Endothelial cell of umbilical vein (primary cell): ENCODE measurements at places on chromosomes 1 and 21.

- no peak for DNase-seq
Observed at GRCh38 chr1:178579562-178579961, 66.7 kb downstream of the TEX35 start.

GRCh38 chr1:48472638-48473037 is 634 bp upstream of the SPATA6 start:
- DNase-seq = no peak

- DNase-seq = no peak
Observed at GRCh38 chr1:247435030-247435758, 19.2 kb downstream of the NLRP3 start.

DNA sequence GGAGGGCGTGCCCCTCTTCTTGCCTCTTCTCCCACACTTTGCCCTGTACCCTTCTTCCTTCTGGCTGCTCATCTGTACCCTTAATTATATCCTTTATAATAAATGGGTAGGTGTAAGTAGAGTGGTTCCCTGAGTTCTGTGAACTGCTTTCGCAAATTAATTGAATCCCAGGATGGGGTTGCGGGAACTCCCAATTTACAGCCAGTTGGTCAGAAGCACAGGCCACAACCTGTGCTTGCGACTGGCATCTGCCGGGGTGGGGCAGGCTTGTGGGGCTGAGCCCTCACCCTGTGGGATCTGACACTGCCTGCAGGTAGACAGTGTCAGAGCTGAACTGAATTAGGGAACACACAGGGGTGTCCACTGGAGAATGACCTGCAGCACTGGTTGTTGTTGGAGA is 244.9 kb downstream of the KCNJ6 start:
- DNase-seq = no peak

DNA sequence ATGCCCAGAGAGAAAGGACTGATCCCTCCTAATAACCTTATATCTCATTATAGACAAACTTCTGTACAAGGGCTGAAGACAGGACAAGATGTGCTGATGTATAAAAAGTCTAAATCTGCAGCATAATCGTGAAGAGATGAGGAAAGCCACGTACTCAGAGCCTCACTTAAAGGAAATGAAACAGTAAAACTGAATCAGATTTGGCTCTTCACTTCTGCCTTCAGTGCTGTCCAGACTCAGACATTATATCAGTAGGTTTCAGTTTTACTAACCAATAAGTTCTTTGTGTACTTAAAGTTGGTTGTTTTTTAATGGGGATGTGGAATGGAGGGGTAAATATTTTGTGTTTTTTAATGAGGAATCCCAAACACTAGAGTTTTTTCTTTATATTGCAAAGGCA is 45.3 kb upstream of the RGS1 start:
- DNase-seq = peak; percentile 61

DNA sequence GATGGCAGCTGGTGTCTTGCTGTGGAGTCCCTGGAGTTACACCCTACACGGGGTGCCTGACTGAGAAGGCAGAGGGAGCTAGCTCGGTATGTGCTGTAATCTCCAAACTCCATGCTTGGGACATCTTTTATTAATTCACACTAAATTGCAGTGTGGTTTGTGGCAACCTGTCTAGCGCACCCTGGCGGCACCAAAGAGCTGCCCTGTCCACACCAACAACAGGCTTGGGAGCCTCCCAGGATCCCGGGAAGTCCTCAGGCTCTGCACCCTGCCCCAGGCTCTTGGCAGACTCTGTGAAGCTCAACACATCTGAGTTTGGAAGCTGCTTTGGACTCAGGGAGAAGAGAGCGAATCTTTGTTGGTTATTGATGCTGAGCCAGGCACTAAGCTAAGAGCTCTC is 138.9 kb downstream of the IGSF21 start:
- no peak for DNase-seq

DNA sequence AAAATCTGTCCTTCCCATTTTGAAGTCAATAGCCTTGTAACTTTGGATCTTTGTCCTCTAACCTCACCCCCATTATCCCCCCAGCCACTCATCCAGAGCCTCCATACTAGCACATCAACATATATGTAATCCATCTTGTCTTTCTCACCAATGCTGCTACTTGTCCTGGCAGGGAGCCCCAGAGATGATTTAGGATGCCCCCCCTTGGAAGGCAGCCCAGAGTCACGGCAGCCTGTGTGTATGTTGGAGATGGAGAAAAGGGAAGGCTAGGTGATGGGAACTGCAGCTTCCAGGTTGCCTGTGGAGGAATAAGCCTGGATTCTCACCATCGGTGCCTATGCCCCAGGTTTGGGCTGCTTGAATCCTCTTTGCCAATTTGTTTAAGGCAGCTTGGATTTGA is 51.7 kb upstream of the SCMH1 start:
- DNase-seq = no peak

- DNase-seq = no peak
Observed at GRCh38 chr1:56958526-56958925, 7.3 kb downstream of the C8B start.

DNA sequence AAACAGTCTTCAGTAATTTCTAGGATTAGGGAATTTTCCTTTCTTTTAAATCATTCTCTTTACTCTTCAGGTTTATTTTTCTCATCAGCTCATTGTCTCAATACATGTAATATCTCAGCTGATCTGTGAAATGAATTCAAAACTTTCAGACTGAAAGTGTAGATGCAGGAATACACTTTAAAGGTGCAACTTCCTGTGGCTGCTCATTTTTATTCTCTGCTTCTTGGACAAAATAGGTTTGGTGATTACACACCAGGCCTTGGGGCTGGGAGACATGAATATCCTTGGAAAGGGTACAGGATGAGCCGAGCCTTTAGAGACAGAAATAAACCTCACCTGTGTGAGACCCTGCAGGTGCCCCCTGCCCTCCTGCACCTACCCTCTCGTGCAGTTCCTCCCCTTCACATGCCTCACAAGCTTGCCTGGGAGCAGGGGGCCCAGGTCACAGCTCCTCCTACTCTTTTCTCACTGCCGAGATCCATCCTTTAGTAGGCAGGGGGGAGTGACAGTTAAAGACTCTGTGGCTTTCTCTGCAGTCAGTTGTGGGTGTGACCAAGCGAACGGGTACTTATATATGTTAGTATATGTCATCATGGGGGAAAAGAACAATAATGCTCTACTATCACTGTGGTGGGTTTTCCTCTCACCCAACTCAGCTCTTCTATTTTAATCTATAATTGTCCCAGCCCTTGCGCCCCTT is 23.6 kb downstream of the XCL2 start:
- DNase-seq = no peak
